ENCODE measurements at places on chromosomes 7 and 10. TPM values are rescaled to one million over a fixed set of nuclear protein-coding genes. Genes with fewer than 3 reads are reported as not detected.

HPS1 gene
- 32.4 TPM for total RNA-seq

PKD2L1 gene
- not detected for total RNA-seq

CYP26C1 gene
- under 0.01 TPM for total RNA-seq

KIF11 gene
- total RNA-seq = 3.4 TPM

CLDN12 gene
- total RNA-seq = 29.6 TPM

CALCR gene
- total RNA-seq = not detected

SPDYE16 gene
- total RNA-seq = not detected

ST8SIA6 gene
- total RNA-seq = not detected

SEMA4G gene
- 0.92 TPM for total RNA-seq

RUFY2 gene
- total RNA-seq = 17.9 TPM

CDK1 gene
- 2.6 TPM for total RNA-seq

RBP3 gene
- under 0.01 TPM for total RNA-seq

NXPH1 gene
- not detected for total RNA-seq

ANKRD1 gene
- 0.18 TPM for total RNA-seq

VAX1 gene
- not detected for total RNA-seq

NCF1 gene
- under 0.01 TPM for total RNA-seq

SAMD9 gene
- total RNA-seq = 10.2 TPM

UCMA gene
- not detected for total RNA-seq

FRAT1 gene
- total RNA-seq = 2.4 TPM

CCL24 gene
- 0.28 TPM for total RNA-seq

ARPC1A gene
- 203 TPM for total RNA-seq

PIK3CG gene
- total RNA-seq = 0.09 TPM

ERVW-1 gene
- not detected for total RNA-seq

NPC1L1 gene
- 0.14 TPM for total RNA-seq

AKR1D1 gene
- not detected for total RNA-seq

TMUB1 gene
- total RNA-seq = 17.4 TPM

EGFR gene
- total RNA-seq = 24.2 TPM

HGF gene
- 462 TPM for total RNA-seq

AGR2 gene
- total RNA-seq = not detected

CPA1 gene
- 0.09 TPM for total RNA-seq
